ENCODE measurements at places on chromosomes 2 and 18.
A peak's percentile ranks its signal among the peaks of the same experiment; 100 is the strongest.

DNA sequence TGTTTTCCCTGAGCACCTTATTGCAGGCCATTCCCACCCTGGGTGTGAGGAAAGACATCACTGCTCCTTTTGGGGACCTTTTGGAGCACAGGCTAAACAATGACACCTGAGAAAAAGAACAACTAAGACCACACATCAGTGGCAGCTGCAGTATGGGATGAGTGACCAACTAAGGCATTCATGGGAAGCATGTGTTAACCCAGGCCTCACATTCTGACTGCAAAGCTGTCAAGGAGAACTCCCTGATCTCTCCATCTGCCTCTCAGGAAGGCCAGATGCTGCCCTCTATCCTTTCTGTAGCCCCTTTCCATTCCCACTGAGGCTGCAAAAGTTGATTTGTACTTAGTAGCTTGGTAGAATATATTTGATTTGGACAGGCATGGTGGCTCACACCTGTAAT lies 277.7 kb upstream of the FBXO11 start:
- no peak for DNase-seq

DNA sequence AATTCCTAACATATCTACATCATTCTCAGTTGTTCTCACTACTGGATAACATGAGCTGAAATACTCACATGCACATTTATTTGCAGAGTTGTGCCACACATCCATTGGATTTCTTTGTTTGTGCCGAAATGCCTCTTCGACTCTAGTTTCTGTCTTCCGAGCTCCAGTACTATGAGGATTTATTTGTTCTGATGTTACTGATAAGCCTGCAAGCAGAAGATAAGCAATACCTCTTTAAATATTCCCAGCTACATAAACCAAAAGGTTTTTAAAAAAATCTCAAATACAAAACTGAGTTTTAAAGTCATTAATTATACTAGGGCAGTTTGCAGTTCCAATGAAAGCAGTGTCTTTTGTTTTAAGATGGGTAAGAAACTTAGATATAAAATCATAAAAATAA lies 164.8 kb downstream of the ATAD2B start:
- no peak for DNase-seq

- no peak for DNase-seq
These were observed 87.5 kb downstream of the CCDC85A start for GRCh38 chr2:56271275-56271674.

- no peak for DNase-seq
These were observed 971 bp downstream of the ZNF385B start for GRCh38 chr2:179860255-179861026.

- DNase-seq = no peak
These were observed 54.5 kb downstream of the ODC1 start for GRCh38 chr2:10393640-10393982.

GRCh38 chr18:40907842-40908241 lies 1047.2 kb upstream of the PIK3C3 start:
- DNase-seq = no peak

- DNase-seq = no peak
These were observed 66.5 kb upstream of the RBM44 start for GRCh38 chr2:237732070-237732469.

- no peak for DNase-seq
These were observed 318.1 kb downstream of the ZNF521 start for GRCh38 chr18:25033747-25034471.

GRCh38 chr2:157324331-157324843 lies 1.2 kb downstream of the ERMN start:
- DNase-seq = no peak

GRCh38 chr2:54574860-54575247 lies 118.7 kb downstream of the SPTBN1 start:
- no peak for DNase-seq

DNA sequence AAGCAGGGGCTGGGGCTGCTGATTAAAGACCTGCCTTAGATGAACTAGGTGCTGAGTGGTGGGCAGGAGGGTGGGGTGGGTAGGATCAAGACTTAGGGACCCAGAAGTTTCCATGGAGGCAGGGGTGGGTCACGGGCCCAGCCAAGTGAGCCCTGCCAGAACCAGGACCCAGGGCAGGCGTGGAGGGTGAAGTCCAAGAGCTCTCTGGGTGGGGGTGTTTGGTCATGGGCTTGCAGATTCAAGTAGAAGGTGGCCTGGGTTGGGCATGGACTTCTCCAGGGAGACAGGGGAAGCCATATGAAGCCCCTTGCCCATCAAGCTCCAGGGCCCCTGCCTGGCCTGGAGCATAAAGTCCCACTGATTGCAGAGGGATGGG lies 168.8 kb downstream of the SMAD7 start:
- no peak for DNase-seq

- DNase-seq = no peak
These were observed 108.3 kb upstream of the NCKAP5 start for GRCh38 chr2:133676392-133677130.

GRCh38 chr2:109558076-109558882 lies 55.5 kb downstream of the SEPTIN10 start:
- no peak for DNase-seq

- DNase-seq = no peak
These were observed 510.4 kb upstream of the CNTNAP5 start for GRCh38 chr2:123514613-123515207.

GRCh38 chr2:14779252-14779651 lies 146.7 kb downstream of the LRATD1 start:
- peak; percentile 76 for DNase-seq

GRCh38 chr2:101153787-101154186 lies 2.6 kb upstream of the TBC1D8 start:
- DNase-seq = no peak

DNA sequence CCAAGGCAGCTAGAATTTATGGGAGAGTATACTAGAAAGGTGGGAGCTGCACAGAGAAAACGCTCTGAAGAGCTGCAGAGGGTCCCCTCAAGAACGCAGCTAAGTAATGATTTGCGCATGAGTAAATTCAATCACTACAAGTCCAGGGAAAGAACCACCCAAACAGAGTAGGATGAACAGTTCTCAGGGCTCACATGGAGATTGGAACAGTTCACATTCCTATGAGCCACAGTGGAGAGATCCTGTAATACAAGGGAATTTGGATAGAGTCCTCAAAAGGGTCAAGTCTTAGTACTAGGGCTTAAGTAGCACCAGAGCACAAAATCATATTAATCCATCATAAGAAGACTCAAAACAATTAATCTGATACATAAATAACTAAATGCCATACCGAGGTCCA lies 12.7 kb downstream of the OLA1 start:
- no peak for DNase-seq

DNA sequence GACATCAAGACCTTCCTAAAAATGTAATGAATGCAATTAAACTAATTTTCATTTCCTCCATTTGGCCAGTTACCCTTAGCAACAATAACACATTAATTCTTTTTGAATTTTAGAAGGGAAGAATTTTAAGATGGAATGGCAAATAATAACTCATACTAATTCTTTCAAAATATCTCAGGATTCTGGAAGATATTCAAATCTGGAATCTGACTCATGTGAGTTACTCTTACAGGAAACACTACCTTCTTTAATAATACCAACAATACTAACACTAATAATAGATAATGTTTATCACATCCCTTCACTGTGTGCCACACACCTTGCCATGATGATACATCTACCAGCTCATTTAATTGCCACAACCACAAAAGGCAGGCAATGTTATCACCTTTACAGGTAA lies 46.4 kb downstream of the ZNF521 start:
- DNase-seq = no peak

DNA sequence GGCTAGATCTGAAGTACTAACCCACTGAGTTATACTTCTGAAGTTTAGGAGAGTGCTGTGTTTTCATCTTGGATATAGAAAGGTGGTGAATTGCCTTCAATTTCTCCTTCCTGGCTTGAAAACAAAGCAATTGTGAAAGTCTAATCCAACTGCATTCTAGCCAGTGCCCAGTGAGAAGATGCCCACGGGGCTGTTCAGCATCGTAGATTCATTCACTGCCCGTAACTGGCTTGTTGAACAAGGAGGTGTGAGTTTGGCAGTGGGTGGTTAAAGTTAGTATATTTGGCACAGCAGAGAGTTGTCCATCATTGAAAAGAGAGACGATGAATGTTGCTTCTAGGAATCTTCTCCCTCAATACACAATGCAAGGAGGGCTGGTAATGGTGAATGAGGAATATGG lies 82.3 kb upstream of the RND3 start:
- DNase-seq = no peak

GRCh38 chr18:59640721-59641120 lies 56.5 kb downstream of the CCBE1 start:
- DNase-seq = no peak

GRCh38 chr2:147850838-147851237 lies 6.0 kb downstream of the ACVR2A start:
- no peak for DNase-seq

DNA sequence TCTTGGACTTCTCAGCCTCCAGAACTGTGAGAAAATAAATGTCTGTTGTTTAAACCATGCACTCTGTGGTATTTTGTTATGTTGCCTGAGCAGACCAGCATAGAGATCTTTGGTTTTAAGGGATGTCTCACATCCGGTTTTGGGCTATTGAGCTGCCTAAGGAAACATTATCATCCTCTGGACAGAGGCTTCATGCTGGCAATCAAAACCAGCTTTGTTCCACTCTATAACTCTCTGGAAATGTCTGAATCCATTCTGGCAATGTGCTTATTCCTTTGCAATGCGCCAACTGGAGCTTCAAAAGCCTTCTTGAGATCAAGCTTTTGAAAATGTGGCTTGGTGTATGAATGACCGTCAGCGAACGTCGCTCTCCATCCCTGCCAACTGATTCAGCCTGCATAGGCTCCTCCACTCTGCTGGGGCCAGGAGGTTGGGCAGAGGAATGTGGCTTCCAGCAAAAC lies 183.6 kb upstream of the MGAT5 start:
- no peak for DNase-seq

GRCh38 chr2:26598336-26598995 lies 42.7 kb downstream of the CIB4 start:
- DNase-seq = peak; percentile 48

DNA sequence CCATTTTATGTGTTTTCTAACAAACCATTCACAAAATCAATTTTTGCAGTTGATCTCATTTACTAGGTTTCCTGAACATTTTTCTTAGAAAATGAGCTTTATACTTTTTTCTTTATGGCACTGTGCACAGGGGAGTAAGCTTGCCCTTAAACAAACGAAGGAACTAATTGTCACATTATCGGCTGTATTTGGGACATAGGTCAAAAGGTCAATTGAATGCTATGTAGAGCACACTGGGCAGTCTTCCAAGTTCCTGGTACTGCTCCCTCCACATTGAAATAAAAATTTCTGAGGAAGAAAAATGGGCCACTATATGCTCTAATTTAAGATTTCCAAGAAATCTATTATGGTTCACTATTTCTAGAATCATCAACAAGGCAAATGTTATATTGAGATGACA lies 93.6 kb upstream of the TMEFF2 start:
- DNase-seq = no peak

DNA sequence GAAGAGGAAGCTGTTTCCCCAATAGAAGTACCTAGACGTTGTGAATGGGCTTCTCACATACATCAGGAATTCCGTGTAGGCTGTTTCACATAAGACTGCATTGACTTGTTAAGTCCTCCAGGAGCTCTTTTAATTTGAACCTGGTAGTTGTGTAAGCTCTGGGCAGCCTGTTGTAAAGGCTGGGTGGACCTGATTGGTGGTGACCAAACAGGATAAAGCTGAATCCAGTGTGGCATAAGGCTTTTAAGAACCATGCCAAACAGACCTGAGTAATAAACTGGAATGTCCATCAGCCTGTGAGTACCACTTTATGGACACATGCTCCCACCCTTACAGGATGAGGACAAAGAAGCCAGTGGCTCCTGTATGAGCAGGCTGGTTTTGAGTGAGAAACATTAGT lies 24.1 kb downstream of the RMND5A start:
- no peak for DNase-seq

DNA sequence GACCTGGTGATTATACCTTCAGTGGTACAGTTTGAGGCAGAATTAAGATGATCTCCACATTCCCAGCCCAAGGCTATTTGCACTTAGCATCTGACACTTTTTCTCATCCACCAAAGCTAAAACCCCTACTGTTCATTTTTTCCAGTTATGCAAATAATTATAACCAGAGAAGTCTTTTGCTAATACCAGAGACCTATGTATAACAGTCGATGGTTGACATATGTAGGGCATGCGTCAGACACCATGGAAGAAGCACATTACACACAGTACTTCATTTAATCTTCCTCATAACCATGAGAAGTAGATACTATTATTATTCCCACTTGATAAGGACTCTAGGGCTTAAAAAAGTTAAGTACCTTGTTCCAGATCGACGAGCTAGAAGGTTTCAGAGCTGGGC lies 36.5 kb downstream of the AP1S3 start:
- DNase-seq = no peak

DNA sequence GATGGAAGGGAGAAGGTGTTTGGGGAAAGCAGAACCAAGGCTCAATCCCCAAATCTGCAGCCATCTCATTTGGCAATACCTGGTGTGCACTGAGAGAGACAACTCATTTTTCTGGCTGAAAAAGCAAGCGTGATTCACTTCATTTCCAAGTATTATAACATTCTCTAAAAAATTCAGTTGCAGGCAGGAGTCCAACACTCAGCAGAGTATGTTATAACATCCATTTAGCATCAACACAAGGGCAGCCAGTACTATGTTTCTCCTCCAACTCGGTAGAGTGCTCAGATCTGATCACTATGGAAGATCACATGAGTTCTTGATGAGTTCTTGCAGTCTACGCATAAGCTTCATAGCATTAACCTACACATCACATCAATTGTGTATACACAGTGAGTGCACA lies 99.4 kb upstream of the PID1 start:
- DNase-seq = no peak

- peak; percentile 86 for DNase-seq
These were observed 25.2 kb upstream of the LCLAT1 start for GRCh38 chr2:30421604-30422443.

GRCh38 chr2:10572701-10573100 lies 117.1 kb downstream of the NOL10 start:
- no peak for DNase-seq

GRCh38 chr18:50709193-50709592 lies 110.6 kb downstream of the MRO start:
- no peak for DNase-seq

- no peak for DNase-seq
These were observed 25.3 kb downstream of the MROH2A start for GRCh38 chr2:233803292-233803911.

GRCh38 chr2:160303076-160303475 lies 103.0 kb upstream of the ITGB6 start:
- no peak for DNase-seq

- no peak for DNase-seq
These were observed 46.2 kb upstream of the TRIM43B start for GRCh38 chr2:95530734-95531133.

- no peak for DNase-seq
These were observed 87.6 kb upstream of the GALNT5 start for GRCh38 chr2:157169889-157170288.

DNA sequence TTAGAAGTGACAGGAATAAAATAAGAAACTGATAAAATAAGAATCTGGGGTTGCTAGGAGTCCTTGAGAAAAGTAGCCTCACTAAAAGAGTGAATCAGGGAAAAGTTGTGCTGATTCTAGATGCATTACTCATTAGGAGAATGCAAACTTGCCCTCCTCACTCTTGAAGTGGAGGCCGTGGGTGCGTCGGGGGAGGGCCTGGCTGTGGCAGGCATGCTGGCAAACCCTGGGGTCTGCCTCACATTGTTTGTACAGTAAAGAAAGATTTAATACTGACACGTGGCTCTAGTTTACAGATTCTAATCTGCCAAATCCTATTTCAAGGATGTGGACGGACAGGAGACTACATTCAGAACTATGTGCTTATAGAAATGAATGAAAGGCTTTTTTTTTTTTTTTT lies 41.9 kb downstream of the TANC1 start:
- DNase-seq = no peak

- no peak for DNase-seq
These were observed 227.7 kb downstream of the LRRTM4 start for GRCh38 chr2:77294474-77294873.

Measured in islet precursor cell (in vitro differentiated cells).